ENCODE measurements at places on chromosomes 7 and 10.

DNA sequence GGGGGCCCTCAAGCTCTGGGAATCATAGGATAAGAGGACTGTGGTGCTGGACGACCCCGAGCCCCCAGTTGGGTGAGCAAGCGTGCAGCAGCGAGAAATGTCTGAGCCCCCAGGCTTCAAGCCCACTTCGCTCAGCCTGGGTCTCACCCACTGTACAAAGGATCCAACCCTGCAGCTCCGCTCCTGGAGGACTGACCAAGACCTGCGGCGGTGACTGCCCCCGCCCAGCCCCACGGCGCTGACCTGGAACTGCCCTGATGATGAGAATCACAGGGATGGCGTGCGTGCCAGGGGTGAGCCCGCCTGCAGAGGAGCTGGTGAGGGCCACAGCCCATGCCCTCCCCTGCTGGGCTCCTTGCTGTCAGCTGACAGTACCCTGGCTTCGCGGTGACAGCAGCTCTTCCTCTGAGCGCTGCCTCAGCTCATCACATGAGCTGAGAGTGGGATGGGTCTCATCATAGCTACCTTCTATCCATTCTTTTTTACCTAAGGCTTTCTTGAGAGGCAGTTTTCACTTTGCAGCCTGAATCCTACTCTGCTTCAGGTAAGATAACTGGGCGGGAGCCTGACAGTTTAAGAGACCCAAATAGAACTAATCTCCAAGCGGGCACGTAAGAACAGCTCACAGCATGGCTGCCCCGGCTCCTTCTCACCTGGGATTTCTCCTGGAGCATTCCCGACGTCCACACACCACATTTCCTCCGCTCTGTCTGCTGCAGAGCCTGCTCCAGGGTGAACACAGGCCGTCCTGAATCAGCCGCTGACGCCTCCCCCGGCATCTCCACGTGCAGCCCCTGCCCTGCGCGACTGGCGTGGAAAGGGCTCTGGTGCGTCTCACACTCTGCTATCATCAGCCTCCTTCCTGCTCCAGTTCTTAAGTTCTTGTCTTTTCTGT, 329.9 kb downstream of the PTPRN2 start:
- H3K36me3 ChIP-seq, result no peaks in the 10 kb centered on the region
- H3K4me3 ChIP-seq, result no peak overlapping the region
- no peak for DNase-seq
- no peak overlapping the region for H3K27ac ChIP-seq
- no peaks in the 10 kb centered on the region for H3K27me3 ChIP-seq

GRCh38 chr7:130948822-130949221, 214.8 kb upstream of the KLF14 start:
- H3K27ac ChIP-seq, result peak overlapping the region; percentile 48
- H3K27me3 ChIP-seq, result no peaks in the 10 kb centered on the region
- H3K36me3 ChIP-seq, result peaks cover 50% of the 10 kb centered on the region
- no peak overlapping the region for H3K4me3 ChIP-seq
- H3K4me1 ChIP-seq, result peaks cover 56% of the 10 kb centered on the region

GRCh38 chr7:87218796-87219544, 562 bp downstream of the TMEM243 start:
- H3K36me3 ChIP-seq, result peaks cover 38% of the 10 kb centered on the region
- peaks cover 7% of the 10 kb centered on the region for H3K27me3 ChIP-seq

DNA sequence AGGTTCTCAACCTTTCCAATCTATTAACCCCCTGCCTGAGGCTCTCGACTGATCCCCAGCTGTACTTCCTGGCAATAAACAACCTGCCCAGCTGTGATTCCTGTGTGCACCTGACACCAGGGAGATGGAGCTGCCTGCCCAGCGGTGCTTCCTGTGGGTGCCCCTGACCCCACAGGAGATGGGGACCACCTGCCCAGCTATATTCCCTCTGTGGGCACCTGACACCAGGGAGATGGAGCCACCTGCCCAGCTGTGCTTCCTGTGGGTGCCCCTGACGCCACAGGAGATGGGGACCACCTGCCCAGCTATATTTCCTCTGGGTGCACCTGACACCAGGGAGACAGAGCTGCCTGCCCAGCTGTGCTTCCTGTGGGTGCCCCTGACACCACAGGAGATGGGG, 184.0 kb downstream of the DIP2C start:
- no peaks in the 10 kb centered on the region for H3K36me3 ChIP-seq
- peaks cover 20% of the 10 kb centered on the region for H3K4me1 ChIP-seq
- no peak overlapping the region for H3K4me3 ChIP-seq
- H3K27me3 ChIP-seq, result peaks cover 10% of the 10 kb centered on the region
- DNase-seq, result no peak

- no peak overlapping the region for H3K4me3 ChIP-seq
- H3K4me1 ChIP-seq, result peaks cover 11% of the 10 kb centered on the region
Measured at GRCh38 chr7:18290223-18290622, 205.3 kb upstream of the HDAC9 start.

DNA sequence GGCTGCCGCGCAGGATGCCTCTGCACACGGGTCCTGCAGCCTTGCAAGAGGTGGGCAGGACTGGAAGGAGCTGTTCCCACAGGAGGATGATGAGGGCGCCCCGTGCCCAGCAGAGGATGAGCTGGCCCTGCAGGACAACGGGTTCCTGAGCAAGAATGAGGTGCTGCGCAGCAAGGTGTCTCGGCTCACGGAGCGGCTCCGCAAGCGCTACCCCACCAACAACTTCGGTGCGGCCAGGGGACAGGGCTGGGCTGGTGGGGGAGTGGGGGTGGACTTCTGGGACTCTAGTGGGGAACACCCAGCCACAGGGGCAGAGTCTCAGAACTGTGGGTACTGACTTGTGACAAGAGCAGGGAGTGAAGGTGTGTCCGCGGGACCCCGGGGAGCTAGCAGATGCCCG, 16.0 kb downstream of the ZFYVE27 start:
- H3K36me3 ChIP-seq, result peaks cover 41% of the 10 kb centered on the region
- no peak overlapping the region for H3K27ac ChIP-seq
- no peak overlapping the region for H3K4me3 ChIP-seq
- H3K4me1 ChIP-seq, result no peaks in the 10 kb centered on the region

GRCh38 chr7:2909043-2909442, 64.9 kb upstream of the GNA12 start:
- H3K4me1 ChIP-seq, result peaks cover 2% of the 10 kb centered on the region
- no peaks in the 10 kb centered on the region for H3K27me3 ChIP-seq
- H3K27ac ChIP-seq, result no peak overlapping the region
- DNase-seq, result no peak

DNA sequence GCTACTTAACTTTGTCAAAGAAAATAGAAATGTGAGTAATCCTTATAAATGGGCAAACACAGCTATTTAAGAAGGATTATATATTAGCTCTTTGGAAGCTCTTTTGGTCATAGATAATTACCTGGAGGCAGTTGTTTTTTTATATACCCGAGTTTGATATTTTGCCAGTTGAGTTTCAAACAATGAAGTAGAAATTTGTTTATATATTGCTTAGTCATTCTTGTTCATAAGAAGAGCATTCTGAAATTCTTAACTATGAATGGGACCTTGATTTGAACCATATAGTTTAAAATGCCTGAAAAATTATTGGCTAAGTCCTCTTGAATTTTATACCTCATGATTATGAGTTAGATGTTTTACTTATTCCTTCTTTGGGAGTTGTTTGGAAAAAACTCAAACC, 36.4 kb downstream of the MINPP1 start:
- H3K27me3 ChIP-seq, result no peaks in the 10 kb centered on the region
- H3K27ac ChIP-seq, result no peak overlapping the region
- no peak overlapping the region for H3K4me3 ChIP-seq
- H3K36me3 ChIP-seq, result peaks cover 35% of the 10 kb centered on the region
- no peak for DNase-seq

- H3K27ac ChIP-seq, result no peak overlapping the region
- H3K27me3 ChIP-seq, result no peaks in the 10 kb centered on the region
- DNase-seq, result no peak
- H3K4me1 ChIP-seq, result peaks cover 2% of the 10 kb centered on the region
- no peaks in the 10 kb centered on the region for H3K36me3 ChIP-seq
Measured at GRCh38 chr7:36315309-36315944, 74.2 kb upstream of the ANLN start.

DNA sequence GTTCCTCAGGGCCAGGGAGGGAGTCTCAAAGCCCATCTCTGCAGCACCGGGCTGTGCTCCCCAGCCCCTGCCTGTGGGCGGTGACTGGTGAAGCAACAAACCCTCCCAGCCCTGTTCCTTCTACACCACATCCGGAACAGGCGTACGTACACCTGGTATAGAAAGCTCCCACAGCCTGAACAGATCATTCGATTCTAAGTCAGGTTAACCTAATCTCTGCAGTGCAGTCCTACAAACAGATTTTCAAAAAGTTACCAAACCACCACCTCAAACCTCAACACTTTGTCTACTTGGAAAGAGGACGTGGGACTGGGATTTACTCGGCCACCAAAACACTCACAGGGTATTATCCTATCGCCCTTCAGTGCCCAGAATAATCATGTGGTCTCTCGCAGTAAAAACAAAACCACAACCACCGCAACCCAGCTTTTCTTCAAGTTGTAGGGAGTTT, 238.4 kb downstream of the DIP2C start:
- H3K27ac ChIP-seq, result peak overlapping the region; percentile 89
- H3K27me3 ChIP-seq, result peaks cover 4% of the 10 kb centered on the region
- peak overlapping the region; percentile 55 for H3K4me3 ChIP-seq
- H3K36me3 ChIP-seq, result peaks cover 2% of the 10 kb centered on the region
- peak; percentile 81 for DNase-seq
- peaks cover 41% of the 10 kb centered on the region for H3K4me1 ChIP-seq

DNA sequence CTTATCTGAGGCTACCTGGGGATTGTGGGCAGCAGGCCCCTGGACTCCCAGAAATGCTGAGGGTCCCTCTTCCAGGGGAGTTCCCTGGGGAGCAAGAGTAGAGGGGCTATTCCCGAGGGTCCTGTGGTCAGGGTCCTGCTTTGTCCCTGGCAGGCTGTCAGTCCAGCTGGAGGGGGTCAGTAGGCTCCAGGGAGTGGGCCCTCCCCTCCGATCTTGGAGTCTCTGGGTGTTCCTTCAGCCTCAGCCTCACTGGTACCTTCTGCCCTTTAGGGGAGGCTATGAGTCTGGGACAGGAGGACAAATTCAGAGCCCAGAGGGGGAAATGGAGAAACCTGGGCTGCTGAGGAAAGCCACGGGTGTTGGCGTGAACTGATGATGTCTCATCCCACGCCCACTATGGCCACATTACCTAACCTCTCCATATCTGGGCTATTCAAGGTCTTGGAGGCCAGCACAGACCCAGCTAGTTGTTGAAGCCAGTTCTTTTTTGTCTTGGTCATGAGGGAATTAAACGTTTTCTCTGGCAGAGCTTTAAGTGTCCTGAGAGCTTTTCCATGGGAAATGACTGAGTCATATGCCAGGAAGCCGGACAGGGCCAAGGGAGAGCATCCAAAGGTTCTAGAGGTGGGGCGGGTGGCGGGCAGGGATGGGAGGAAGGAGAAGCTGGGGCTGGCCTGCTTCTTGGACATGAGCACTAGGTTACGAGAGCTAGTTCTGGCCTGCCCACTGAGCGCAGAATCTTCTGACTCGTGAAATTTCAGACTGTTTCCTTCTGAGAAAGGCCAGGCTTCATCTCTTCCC, 6.2 kb downstream of the CALHM2 start:
- no peak overlapping the region for H3K27ac ChIP-seq
- no peaks in the 10 kb centered on the region for H3K27me3 ChIP-seq
- H3K36me3 ChIP-seq, result peaks cover 79% of the 10 kb centered on the region
- no peak for DNase-seq
- no peak overlapping the region for H3K4me3 ChIP-seq

- H3K27me3 ChIP-seq, result peaks cover 12% of the 10 kb centered on the region
- peaks cover 1% of the 10 kb centered on the region for H3K4me1 ChIP-seq
- no peak overlapping the region for H3K27ac ChIP-seq
- no peak overlapping the region for H3K4me3 ChIP-seq
- DNase-seq, result no peak
- H3K36me3 ChIP-seq, result no peaks in the 10 kb centered on the region
Measured at GRCh38 chr10:89384474-89385340, 6.9 kb downstream of the IFIT1B start.

DNA sequence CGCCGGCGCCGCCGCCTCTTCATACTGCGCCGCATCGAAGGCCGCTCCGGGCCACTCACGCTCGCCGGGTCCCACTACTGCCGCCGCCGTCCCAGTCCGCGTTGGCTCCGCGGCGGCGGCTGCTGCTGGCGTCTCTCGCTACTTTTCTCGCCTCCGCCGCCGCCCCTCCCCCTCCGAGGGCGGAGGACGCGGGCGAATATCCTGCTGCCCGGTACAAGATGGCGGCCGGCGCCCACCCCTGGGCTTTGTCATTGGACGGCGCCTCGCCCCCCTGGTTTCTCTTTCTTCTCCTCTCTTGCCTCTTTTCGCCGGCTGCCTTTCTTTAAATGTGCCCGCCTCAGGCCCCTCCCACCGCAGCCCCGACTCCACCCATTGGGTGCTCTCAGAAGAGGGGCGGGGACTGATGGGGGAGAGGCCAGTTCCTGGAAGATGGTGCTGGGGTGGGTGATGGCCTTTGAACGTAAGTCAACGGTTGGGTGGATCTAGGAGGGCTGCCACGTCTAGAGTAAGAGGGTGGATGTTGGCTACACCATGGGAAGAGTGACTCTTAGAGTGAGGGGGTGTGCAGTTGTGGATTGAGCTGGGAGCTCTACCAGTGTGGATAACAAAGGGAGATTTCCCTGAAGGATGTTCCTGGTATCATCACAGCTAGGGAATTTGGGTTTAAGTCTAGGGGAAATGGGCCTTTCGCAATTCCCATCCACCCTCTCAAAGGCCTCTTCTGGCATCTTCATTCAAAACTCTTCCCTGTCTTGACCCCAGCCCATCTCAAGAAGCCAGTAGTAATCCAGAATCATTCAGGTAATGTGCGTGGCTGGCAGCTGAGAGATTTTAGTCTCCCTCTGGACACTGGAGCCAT, at the start of gene CCDC71L:
CCDC71L (minus strand) TSS at position 297 of the 859 bp plus-strand sequence; CDS start at position 35, 262 bp downstream.
- peaks cover 9% of the 10 kb centered on the region for H3K27me3 ChIP-seq
- peaks cover 3% of the 10 kb centered on the region for H3K36me3 ChIP-seq
- peak; percentile 92 for DNase-seq

- H3K4me3 ChIP-seq, result no peak overlapping the region
- DNase-seq, result no peak
- no peaks in the 10 kb centered on the region for H3K27me3 ChIP-seq
- H3K36me3 ChIP-seq, result peaks cover 73% of the 10 kb centered on the region
- H3K27ac ChIP-seq, result no peak overlapping the region
Measured at GRCh38 chr7:2373124-2373556, 18.5 kb downstream of the EIF3B start.

DNA sequence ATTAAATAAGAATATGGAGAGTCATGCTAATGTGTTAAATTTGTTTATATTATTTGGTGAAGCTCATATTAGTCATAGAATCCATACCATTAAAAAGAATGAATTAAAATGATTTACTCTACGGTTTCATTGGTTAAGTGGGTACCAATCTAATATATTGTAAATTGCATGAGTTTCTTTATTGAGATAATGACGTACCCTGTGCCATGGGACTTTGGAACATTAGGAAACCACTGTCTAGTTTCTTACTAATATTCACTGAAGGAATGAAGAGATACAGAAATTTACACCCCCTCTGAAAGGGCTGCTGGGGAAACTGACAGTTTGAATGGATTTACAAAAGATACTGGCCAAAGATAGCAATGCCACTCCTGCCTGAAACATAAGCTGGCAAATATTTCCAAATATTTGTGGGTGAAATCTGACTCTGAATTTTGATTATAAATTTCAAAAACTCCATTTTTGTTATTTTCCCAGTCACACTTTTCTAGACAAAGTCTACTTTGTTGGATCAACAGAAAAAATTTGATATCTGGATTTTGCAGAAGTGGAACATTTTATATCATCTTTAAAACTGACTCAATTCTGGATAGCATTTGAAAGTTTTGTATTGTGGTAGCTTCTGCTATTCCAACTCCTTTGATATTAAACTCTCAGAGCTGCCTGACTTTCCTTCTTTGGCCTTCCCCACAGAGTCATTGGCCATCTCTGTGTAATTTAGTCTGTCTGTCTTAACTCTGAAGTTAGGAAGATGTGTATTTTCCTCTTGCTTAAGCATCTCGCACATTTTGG, 22.3 kb downstream of the MDFIC start:
- H3K4me1 ChIP-seq, result peaks cover 48% of the 10 kb centered on the region
- no peak overlapping the region for H3K4me3 ChIP-seq
- H3K27me3 ChIP-seq, result no peaks in the 10 kb centered on the region
- H3K27ac ChIP-seq, result no peak overlapping the region
- peaks cover 75% of the 10 kb centered on the region for H3K36me3 ChIP-seq

Data from activated CD4-positive, alpha-beta T cell treated with anti-CD3 and anti-CD28 coated beads, Interleukin-2, amount 10 ng/mL, durations not matched to agents 7 days and 5 days (primary cell).